Activated naive CD4-positive, alpha-beta T cell (primary cell): ENCODE measurements at places on chromosomes 2 and 18.

DNA sequence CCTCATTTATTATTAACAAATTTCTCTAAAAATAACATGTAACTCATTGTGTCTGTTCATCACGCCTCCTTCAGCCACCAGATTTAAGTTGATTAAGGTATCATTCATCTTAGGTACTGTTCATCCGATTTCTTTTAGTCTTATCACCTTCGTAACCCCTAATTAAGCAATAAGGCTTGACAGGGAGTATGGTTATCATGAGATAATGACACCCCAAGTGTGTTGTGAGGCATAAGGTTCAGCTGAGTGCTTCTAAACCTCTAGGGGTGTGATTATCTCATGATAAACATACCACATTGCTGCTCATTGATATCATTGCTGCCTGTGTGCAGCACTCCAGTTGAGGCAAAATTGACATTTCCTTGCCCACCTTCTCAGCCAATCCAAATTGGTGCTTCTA lies 158.9 kb upstream of the BOD1L2 start:
- DNase-seq = no peak

DNA sequence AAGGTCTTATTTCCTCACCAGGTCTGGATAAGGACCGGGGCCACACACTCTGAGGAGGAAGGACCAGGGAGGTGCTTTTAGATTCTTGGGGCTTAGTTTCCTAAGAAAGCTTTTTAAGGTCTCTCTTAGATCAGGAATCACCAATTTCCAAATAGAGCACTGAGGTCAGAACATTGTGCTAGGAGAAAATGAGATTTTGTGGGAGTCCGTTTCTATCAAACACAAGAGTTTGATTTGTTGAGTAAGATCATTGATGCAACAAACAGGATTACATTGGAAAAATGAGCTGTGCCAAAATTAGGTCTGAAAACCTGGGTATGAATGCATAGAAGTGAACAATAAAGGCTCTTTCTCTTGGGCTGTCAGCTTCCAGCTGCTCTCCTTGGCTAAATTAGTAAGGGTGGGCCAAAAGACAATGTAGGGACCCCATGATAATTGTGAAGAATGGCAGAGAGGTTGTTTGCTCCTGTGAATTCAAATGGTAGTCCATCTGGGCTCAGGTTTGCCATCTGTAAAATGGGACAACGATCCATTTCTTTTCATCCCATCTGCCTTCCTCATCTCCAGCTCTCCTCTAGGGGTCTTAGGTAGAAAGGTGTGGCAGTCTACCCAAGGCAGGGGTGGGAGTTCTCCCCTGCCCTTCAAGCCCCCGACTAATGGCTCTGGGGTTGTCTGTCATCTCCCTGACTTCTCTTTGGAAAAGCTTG lies 20.0 kb downstream of the IGFBP2 start:
- no peak for DNase-seq

DNA sequence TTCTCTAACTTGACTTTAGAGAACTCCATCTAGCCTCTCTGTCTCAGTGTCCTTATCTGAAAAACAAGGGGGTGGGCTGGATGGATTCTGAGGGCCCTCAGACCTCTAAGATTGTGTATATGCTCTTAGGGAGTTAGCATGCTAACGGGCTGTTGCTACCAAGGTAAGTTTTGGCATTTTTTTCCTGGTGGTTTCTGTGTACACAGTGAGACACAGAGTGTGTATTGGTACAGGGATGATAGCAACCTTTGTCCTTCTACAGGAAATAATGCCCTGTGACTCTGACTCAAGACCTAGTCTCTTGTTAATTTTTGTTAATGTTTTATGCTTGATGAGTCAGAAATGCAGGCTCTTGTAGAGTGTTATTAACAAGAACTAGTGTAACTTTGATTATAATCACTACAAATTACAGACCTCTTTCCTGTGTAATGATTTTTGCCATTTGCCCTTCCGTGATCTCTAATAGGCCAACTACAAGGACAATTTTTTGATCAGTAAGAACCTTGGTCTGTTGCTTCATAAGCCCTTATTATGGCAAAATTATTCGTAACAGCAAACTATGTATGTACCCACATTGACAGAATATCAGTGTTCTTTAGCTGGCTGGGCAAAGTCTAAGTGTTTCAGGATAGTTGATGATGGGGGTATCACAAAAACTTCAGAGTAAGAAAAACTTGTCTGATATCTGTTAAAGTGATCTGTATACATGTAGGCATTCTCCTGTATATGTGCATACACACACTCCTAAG lies 89.7 kb downstream of the SPTBN1 start:
- DNase-seq = no peak

- no peak for DNase-seq
These were observed 29.8 kb downstream of the LTBP1 start for GRCh38 chr2:32976409-32977063.

DNA sequence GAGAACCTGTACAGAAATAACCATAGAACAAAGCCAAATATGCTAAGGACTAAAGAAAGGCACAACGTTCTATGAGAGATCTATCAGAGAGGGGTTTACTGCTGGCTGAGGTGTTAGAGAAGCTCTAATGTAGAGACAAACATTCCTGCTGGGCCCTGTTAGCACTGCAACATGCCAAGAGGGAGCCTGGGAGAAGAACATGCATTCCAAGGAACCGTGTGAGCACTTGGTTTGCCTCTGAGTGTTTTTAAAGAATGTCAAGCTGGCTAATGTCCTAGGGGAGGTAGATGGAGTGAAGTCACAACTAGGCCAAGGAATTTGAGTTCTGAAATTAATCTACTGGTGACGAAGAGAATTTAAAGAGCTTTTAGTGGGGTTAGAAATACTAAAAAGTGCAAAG lies 384.3 kb upstream of the LYPD1 start:
- no peak for DNase-seq

DNA sequence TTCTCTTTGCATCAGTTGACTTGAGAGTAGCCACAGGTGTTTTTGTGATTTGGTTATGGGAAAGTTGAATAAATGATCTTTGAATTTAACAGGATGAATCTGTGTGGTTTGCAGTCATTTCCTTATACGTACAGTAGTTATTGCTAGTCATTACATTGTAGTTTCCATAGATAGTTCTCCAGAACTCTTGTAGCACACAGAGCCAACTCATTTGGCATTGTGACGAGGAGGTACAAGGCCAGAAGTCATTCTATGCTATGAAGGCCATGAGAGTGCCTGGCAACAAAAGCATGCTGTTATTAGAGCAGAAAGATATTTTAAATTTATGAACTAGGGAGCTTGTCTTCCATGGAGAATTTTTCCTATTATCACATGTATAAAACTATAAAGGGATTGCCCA lies 973.0 kb upstream of the CHAC2 start:
- no peak for DNase-seq

DNA sequence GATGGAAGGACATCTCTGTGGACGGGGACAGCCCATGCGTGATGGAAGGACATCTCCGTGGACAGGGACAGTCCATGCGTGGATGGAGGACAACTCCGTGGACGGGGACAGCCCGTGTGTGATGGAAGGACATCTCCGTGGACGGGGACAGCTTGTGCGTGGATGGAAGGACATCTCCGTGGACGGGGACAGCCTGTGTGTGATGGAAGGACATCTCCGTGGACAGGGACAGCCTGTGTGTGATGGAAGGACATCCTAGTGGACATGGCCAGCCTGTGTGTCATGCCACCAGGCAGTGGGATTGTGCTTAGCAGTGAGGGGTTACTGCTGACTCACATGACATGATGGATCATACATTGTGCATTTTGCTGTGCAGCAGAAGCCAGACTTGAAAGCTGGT lies 30.0 kb upstream of the NFATC1 start:
- no peak for DNase-seq

GRCh38 chr2:235165631-235166030 lies 213.8 kb downstream of the SH3BP4 start:
- DNase-seq = no peak

- no peak for DNase-seq
These were observed 127.2 kb downstream of the TPO start for GRCh38 chr2:1540481-1540880.

DNA sequence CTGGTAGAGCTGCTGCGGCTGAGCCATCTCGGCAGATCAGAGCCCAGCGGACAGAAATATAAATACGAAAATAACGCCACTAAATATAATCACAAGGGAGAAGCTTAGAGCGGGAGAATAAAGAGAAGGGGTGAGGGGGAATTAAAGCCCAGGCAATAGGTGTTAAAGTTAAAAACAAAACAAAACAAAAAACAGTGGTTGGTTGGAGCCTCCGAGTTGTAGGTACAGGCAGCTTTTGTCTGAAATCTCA lies 1.3 kb upstream of the MEIS1 start:
- DNase-seq = no peak

DNA sequence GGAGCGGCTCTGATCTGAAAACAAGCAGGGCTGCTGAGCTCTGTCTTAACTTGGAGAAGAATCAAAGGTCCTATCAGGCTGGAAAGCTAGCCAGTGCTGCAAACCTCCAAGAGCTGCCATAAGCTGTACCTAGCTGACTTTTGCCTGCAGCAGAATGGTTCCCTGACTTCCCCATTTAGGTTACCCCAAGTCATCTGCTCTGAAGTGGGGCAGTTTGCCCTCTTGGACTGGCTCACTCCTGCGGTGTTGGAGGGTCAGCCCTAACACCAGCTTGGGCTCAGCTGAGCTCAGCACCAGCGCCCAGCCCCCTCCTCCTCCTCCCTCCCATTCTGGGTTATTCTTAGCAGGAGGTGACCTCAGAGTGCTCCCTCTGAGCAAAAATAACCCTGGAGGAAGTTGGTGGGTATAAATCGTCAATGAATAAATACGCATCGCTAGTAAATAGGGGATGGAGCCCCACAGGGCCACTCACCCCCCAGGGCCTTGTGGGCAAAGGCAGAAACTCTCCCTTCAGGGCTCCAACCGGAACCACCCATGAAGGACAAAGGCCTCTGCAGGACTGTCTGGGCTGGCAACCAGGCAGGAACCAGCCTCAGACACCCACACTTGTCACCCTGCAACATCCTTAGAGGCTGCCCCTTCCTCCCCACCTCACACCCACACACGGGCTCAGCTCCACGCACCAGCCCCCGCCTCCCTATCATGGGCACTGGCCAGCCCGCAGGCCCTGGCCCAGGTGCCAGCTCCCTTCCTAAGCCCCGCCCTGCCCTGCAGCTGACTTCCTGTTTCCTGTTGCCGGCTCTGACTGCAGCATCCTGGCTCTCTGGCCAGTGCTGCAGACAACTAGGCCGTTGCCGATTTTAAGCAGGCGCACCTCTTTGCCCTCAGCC lies 46.9 kb downstream of the DNMT3A start:
- peak; percentile 21 for DNase-seq

DNA sequence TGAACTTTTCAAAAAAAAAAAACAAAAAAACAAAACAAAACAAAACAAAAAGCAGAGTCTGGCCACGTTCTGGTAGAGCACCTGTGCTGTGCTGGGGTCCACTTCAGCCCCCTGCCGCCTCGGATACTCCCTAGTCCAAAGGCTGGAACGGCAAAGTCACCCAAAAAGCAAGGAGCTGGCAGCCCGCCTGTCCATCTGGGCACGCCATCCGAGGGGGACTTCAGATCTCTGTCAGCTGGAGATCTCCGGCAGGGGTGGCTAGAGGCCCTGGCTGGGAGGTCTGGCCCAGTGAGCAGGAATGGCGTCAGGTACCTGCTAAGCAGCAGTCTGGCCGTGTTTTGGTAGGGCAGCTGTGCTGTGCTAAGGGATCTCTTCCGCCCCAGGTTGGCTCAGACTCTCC lies 152.3 kb upstream of the ZNF516 start:
- DNase-seq = no peak

DNA sequence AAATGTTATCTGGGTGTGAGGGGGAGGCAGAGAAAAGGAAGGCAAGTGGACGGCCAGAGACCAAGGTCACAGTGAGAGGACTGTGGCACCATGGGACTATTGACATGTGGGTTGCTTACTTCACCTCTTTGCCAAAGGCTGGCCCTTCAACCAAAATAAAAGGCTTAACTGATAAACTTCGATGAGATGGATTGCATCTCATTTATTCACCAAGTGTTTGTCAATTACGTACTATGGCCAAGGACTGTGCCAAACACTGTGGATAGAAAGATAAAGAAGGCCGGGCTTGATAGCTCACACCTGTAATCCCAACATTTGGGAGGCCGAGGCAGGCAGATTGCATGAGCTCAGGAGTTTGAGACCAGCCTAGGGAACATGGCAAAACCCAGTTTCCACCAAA lies 98.7 kb upstream of the CCBE1 start:
- no peak for DNase-seq

DNA sequence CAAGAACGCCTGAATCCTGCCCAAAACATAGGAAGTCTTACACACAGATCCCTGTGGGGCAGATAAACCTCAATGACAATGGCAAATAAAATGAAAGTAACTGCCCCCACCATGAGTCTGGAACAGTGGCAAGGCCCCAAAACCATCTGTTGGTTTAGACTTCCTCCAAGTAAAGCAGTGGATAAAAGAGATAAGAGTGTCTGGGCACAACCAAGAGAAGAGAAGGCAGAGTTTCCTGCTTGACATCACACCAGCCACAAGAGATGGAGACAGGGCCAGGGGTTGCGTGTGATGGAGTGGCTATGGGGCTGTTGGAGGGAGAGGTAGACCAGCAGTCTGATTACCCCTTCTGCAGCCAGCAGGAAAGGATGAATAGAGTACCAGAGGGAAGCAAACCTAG lies 212.1 kb upstream of the POU3F3 start:
- no peak for DNase-seq

GRCh38 chr2:128735296-128735960 lies 416.8 kb upstream of the HS6ST1 start:
- no peak for DNase-seq

DNA sequence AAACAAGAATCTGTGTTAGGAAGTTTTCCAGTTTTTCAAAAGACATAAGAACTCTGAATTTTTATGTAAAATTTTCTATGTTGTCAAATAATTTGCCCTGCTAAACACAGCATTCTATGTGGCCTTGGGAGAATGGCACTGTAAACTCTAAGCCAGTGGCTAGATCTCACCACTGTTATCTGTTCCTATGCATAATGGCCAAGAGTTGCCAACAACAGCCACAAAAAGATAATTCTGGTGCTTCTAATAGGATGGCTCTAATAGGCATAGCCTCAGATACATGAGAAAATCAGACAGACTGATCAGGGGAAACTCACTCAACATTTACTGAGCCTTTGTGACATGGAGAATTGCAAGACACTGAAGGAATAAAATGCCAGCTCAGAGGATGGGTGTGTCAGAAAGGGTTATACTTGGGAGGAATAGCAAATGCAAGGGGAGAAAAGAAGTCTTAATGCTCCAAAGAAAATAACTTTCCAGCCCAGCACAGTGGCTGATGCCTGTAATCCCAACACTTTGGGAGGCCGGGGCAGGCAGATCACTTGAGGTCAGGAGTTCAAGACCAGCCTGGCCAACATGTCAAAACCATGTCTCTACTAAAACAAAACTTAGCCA lies 63.7 kb downstream of the COBLL1 start:
- no peak for DNase-seq

- DNase-seq = no peak
These were observed 45.1 kb downstream of the COL5A2 start for GRCh38 chr2:189134485-189134884.

DNA sequence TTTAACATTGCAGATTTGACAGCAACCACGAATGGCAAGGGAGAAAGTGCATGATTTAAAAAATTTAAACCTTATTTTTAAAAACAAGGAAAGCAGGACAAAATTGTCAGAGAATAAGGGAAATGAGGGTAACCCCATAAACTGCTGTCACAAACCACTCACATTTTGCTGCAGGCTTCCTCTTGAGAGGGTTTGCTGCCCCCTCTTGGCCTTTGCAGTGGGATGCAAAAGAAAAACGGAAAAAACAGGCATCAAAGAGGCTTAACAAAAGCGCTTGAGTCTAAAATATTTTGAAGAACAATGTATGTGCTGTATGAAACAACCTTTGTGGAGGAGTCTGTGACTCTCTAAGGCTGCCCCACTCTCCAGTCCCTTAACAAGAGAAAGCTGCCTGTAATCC lies 91.6 kb downstream of the TMX3 start:
- no peak for DNase-seq

GRCh38 chr18:13791181-13791580 lies 32.8 kb upstream of the MC5R start:
- no peak for DNase-seq

GRCh38 chr2:1795261-1796231 lies 51.2 kb upstream of the PXDN start:
- no peak for DNase-seq
